HepG2 (cell line): ENCODE measurements at places on chromosomes 12 and 14. TPM values are rescaled to one million over a fixed set of nuclear protein-coding genes. Genes with fewer than 3 reads are reported as not detected.
A peak's percentile ranks its signal among the peaks of the same experiment; 100 is the strongest.

DNA sequence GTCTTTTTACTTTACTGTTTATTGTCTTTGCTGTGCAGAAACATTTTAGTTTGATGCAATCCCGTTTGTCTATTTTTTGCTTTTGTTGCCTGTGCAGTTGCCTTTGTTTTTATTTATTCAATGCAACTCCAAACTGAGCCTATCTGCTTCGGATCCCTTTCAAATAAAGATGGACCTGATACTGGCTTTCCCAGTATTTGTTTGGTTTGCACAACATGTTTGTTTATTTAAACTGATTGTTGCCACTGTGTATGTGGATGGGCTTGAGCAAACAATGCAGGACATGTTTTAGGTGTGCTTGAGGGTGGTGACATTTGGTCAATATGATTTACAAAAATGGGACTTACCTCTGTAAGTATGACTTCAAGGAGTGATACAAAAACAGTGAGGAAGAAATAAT is 6.7 kb downstream of the TRHDE start:
- DNase-seq = no peak

DNA sequence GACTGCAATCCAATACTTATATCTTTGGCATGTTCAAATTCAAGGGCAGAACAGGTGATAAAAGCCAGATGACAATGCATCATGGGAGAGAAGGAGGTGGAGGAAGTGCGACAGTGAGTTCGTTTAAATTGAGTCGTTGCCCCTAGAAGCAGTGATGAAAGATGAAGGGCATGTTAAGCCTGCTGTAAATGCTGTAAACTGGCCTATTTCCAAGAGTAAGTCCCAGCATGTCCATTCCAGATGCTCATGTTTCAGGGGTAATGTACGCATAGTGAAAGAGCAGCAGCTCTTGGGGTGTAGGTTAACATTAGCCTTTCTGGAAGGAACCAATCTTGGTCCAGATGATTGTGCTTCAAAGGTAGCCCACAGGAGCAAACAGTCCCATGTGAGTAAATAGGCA is 97.1 kb downstream of the C2CD5 start:
- DNase-seq = no peak

DNA sequence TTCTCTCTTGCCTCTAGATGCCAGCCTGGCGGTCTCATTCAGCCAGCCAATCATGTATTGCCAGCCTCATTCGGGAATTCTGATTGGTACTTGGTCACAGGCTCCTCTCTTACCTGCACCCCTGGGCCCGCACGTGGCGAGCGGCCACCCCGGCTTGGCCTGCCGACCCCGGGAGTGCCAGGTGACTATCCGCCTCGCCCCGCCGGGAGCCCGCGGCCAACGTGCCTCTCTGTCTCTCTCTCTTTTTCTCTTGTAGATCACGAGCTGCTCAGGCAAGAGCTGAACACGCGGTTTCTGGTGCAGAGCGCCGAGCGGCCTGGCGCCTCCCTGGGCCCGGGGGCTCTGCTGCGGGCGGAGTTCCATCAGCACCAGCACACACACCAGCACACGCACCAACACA is 39.3 kb downstream of the LRCOL1 start:
- no peak for DNase-seq

DNA sequence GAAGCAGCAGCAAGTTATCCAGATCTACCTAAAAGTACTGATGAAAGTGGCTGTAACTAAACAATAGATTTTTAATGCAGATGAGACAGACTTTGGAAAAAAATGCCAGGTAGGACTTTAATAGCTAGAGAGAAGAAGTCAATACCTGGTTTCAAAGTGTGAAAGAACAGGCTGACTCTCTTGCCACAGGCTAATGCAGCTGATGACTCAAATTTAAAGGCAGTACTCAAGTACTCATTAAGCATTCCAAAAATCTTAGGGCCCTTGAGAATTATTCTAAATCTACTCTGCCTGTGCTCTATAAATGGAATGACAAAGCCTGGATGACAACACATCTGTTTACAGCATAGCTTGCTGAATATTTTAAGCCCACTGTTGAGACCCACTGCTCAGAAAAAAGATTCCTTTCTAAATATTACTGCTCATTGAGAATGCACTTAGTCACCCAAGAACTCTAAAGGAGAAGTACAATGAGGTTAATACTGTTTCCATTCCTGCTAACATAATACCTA is 68.6 kb upstream of the SYT1 start:
- DNase-seq = no peak

DNA sequence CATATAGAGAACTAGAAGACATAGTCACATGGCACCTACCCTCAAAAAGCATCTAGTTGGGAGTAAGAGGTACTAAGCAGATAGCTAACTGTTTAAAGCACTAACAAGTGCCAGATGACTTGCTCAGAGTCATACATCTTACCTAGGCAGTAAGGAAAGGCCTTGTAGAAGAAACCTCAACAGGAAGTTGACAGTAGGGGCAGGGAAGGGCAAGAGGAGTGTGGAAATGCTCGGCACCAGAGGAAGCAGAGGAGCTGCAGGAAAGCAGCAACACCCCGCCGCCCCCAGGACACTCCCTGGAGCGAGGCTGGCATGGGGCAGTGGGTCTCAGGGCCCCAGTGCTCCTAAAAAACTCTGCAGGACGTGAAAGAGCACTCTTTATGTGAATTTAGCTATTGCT is 92.9 kb downstream of the PPP2R5C start:
- no peak for DNase-seq

GRCh38 chr12:73374360-73374759 is 1102.2 kb downstream of the TRHDE start:
- DNase-seq = no peak

- DNase-seq = no peak
Observed at GRCh38 chr14:68089146-68089731, 269.7 kb downstream of the RAD51B start.

DNA sequence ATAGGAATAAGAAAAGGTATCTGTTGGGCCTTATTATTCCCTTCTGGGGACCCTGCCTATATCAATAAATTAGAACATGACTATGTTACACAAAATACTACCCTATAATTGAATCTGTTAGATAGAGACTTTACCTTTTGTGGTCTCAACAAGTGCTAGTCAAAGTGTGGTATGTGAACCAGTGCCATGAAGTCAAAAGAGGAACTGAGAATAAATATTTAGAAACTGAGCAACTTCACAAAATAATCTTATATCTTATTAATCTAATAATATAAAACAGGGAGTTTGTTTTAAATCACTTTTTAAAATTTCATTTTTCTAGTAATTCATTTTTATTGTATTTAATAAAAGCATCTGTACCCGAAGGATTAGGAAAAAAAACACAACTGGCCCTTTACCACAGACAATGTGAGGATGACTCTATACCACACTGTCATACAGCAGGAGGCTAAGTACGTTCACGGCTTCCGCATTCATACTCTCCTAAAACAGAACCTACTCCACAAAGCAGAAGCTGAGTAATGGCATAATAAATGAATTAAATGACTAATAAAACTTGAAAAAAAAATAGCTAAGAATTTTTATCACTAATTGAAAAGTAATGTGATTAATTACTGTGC is 42.1 kb downstream of the SEC23A start:
- DNase-seq = no peak

DNA sequence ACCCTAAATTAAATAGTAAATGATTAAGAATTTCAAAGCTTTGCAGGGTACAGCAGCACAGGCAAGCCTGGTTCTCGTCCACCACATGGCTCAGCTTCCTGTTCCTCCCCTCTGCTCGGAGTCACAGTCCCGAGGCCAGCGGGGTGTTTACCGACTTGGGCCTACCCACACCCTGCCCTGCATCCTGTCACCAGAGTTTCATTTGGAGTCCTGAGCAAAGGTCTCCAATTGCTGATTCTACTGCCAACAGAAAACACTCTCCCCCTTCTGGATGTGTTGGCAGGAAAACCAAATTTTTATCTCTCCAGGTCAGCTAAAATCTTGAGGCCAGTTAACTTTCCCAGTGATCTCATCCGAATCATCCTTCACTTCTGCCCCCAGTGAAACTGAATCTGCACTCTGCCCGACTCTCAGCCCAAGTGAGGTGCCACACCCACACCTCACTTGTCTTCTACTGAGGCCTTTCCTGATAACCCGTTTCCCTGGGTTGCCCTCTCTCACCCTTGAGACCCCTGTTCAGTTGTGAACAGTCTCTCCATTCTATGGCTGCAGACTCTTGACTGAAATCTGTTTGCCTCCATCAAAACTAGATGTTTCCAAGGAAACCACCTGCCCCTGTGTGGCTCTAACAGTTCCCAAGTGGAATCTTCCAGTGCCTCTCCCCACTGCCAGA is 71.2 kb downstream of the VCPKMT start:
- DNase-seq = peak; percentile 82

Gene TEX52
- polyA plus RNA-seq = 0.05 TPM in 1 of 2 replicates, not detected in the other

Gene PAPLN
- not detected in 2 replicates for polyA plus RNA-seq

DNA sequence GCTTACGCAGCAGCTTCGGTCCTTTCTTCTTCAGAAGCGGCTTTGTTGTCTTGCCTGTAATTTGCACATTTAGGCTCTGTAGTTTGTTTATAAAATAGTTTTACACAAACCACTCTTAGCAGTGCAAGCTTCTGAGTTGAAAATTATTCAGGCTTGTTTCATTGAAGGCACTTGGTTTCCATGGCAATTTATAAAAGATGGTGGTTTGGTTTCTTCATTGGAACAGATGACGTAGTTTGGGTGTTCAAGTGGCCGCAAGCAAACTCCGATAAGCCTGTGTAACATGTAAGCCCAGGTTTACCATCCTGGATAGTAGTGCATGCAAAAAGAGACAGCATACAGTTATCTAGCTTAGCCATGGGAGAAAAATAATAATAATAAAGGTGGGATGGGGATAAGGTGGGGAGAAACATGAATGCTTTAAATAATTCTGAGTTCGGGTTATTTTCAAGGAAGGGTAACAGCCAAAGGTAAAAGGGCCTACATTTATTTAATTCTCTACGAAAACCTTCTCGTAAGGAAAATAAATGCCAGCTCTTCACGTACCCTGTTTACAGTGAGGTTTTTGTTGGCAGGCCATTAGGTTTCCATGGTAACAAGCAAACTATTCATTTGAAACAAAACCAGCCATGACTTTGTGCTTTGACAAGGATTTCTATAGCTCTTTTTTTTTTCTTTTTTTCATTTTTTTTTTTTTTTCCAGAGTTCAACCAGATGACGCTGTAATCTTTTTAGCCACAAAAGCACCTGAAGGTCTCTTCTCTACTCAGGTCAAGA is 189.6 kb upstream of the RPL10L start:
- DNase-seq = no peak

GRCh38 chr14:29674566-29675285 is 252.9 kb downstream of the PRKD1 start:
- DNase-seq = no peak

DNA sequence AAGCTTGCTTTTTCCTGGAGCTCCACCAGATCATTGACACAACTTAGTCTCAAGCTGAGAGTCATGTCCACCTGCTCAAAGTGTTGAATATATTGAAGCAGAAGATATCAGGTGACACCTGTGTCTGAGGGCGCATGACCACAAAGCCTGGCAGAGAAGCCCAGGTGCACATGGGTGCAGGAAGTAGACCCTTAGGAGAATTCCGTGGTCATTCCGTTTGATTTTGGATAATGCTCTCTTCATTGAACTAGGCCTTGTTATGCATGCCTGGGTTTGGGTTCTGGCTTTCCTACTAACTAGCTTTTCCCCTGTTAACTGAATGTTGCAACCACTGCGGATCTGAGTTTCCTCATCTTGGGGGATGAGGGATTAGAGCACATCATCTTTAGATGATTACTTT is 7.1 kb downstream of the ARHGDIB start:
- DNase-seq = no peak

GRCh38 chr12:19757317-19757877 is 318.1 kb downstream of the AEBP2 start:
- DNase-seq = no peak

Gene ANKRD33
- polyA plus RNA-seq = 0.04 and 0.07 TPM in 2 replicates

- DNase-seq = no peak
Observed at GRCh38 chr12:51871126-51871525, 16.8 kb upstream of the ANKRD33 start.

Gene RD3L
- not detected in 2 replicates for polyA plus RNA-seq

DNA sequence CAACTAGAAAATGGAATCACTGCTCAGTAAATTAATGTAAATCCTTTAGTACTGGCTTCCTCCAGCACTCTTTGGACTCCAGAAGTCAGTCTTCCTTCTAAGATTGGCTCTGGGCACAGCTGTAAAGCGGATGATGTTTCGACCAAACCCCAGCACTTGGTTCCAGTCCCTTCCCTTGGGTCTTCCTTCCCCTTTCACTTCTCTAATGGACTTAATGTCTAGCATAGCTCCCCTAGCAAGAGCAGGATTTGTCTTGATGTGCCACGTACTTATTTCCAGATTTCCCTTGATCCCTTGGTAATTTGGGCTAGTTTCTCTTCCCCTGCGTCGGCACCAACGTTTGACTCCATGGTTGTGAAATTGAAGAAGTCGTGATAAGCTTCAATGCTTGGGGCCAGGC is 28.3 kb downstream of the C12orf75 start:
- no peak for DNase-seq

Gene RNF212B
- polyA plus RNA-seq = 0.05 TPM in 1 of 2 replicates, not detected in the other

GRCh38 chr14:92973261-92973797 is 50.4 kb downstream of the CHGA start:
- DNase-seq = peak; percentile 23

DNA sequence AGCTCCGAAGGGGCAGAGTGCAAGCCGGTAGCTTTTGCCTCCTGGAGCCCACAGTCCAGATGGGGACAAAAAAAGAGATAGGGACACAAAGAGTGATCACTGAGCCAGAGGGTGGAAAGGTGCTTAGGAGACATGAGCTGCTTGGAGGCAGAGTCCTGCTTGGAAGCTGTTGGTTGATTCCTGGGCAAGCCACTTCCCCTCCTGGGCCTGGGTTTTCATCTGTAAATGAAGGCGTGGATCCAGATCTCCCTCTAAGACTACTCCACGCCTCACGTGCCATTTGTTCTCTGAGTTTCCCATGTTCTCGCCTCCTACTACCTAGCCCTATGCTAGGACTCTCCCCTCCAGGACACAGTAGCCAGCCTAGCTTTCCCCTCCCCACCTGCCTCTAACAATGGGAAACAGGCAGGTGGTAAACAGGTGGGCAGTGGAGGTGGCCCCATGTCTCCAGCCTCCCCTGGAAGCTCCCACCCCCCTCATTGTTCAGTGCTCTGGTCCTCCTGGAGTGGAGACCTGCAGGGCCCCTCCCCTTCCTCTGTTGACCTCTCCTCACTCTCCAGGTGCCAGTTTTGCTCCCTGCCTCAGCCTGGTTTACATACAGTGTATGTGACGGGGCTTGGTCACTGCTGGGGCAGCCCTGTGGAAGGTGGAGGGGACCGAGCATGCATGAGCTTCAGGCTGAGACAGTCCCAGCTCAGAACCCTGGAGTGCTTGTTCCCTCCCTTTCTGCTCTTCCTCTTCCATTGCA is 3.8 kb downstream of the SERPINA3 start:
- DNase-seq = no peak

GRCh38 chr12:119178544-119179334 is at the start of gene HSPB8:
HSPB8 (plus strand) TSS chr12:119178931; CDS start chr12:119179313, 382 bp downstream.
- peak; percentile 21 for DNase-seq

Gene SRGAP1
- polyA plus RNA-seq = 3.1 and 3.4 TPM in 2 replicates
